Nasal cavity respiratory epithelium epithelial cell of viscerocranial mucosa (primary cell): ENCODE measurements at places on chromosomes 2 and 18. TPM values are rescaled to one million over a fixed set of nuclear protein-coding genes. Genes with fewer than 3 reads are reported as not detected.

The CCDC150 gene
- 1.6 and 2.7 TPM in 2 replicates for total RNA-seq

The PLGLB1 gene
- 0.34 and 1.4 TPM in 2 replicates for total RNA-seq

The PXDN gene
- total RNA-seq: 51.6 and 109 TPM in 2 replicates

The ZNF521 gene
- total RNA-seq: 0.07 TPM in 1 of 2 replicates, not detected in the other

The EPB41L3 gene
- total RNA-seq: 0.68 and 2.1 TPM in 2 replicates

The RNF152 gene
- 24.6 and 76.5 TPM in 2 replicates for total RNA-seq

The TMEM169 gene
- 0.14 and 0.34 TPM in 2 replicates for total RNA-seq

The MROH2A gene
- not detected in 2 replicates for total RNA-seq

The ATL2 gene
- 179 and 224 TPM in 2 replicates for total RNA-seq

The TMX3 gene
- total RNA-seq: 49.3 and 60.8 TPM in 2 replicates

The IHH gene
- not detected in 2 replicates for total RNA-seq

The GPR155 gene
- total RNA-seq: 1.7 and 3.7 TPM in 2 replicates

The ZSWIM2 gene
- total RNA-seq: not detected in 2 replicates

The USP14 gene
- total RNA-seq: 27.0 and 93.2 TPM in 2 replicates

The NAB1 gene
- total RNA-seq: 81.7 and 86.5 TPM in 2 replicates

The SKOR2 gene
- not detected in 2 replicates for total RNA-seq

The SH3BP4 gene
- total RNA-seq: 35.2 and 48.0 TPM in 2 replicates

The TACR1 gene
- not detected in 2 replicates for total RNA-seq

The RAB6C gene
- under 0.01 TPM in 2 replicates for total RNA-seq
